ENCODE measurements at places on chromosomes 1 and 21.

GRCh38 chr1:47703156-47703825, 265.4 kb downstream of the FOXD2 start:
- no peak for DNase-seq

DNA sequence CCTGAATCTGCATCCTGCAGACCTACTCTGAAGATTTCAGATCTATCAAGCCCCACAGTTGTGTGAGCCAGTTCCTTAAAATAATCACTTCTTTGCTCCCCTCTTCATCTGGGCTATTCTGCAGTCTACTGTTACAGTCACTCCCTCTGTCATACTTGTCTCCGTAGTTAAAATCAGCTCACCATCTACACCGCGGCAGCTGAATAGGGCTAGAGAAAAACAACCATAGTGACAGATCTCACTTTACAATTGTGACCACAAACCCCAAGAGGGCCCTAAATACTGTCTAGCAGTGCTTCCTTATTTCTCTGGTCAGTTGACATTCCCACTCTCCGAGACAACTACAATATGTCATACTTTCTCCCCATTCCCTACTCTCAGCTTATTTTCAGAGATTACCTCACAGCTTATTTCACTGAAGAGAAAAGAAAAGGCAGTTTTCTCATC, 12.9 kb downstream of the DESI2 start:
- no peak for DNase-seq

DNA sequence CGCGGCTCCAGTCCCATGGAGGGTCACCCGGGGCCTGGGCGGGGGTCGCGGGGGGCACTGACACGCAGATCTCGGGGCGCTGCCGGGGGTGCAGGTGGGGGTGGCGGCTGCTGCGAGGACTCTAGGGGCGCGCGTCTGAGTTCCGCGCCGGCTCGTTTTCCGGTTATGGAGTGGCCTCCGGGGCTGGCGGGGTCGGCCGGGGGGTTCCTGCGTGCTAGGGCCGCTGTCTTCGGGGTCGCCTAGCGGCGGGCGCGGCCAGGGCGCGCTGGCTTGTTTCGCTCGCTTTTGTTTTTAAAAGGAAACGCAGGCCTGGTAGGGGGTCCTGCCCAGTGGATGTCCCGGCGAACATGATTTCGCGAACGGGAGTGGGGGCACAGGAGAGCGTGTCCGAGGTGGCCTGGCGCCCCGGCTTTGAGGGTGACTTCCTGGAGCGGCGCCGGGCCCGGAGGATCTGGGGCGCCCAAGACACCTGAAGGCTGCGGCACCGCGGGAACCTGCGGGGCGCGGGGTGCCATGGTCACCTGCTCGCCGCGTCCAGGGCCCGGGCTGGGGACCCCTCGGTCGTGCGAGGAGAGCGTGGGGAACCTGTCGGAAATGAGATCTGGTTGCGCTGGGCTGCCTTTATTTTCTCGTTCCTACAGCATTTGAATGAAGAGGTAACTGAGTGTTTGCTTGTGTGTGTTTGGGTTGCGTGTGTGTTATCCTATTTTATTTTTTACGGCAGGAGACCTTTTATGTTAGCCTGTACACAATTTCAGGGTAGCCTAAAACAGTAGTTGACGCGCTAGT, 618 bp downstream of the ETS2 start:
- no peak for DNase-seq

DNA sequence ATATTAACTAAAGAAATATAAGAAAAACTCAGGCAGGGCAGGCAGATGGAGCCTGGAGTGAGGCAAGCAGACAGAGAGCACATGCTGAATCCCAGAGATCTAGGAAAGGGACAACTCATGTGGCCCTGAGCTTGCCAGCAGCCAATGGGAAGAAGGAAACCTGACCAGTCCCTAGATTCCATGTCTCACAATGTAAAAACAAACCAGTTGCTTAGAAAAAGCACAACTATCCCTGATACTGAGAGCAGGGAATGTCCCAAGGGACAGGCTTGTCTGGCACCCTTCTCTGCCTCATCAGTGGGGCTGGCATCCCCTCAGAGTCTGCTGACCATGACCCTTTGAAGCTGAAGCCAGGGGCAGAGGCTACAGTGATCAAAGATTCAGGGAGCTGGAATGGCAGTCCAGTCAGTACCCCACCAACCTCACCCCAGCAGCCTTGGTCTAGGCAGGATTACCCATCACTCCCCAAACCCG, 27.8 kb downstream of the HSPG2 start:
- DNase-seq: no peak

- DNase-seq: no peak
These were observed 11.2 kb downstream of the PTPRF start for GRCh38 chr1:43541721-43542401.

GRCh38 chr1:221998781-221999180, 256.9 kb upstream of the DUSP10 start:
- DNase-seq: no peak

- DNase-seq: no peak
These were observed 36.1 kb downstream of the NIPAL3 start for GRCh38 chr1:24451746-24452145.

- no peak for DNase-seq
These were observed 6.5 kb upstream of the CELA2B start for GRCh38 chr1:15469361-15469760.

Data from RCC 7860 (cell line).